GM19239 (cell line): ENCODE measurements at places on chromosomes 16 and 17.

DNA sequence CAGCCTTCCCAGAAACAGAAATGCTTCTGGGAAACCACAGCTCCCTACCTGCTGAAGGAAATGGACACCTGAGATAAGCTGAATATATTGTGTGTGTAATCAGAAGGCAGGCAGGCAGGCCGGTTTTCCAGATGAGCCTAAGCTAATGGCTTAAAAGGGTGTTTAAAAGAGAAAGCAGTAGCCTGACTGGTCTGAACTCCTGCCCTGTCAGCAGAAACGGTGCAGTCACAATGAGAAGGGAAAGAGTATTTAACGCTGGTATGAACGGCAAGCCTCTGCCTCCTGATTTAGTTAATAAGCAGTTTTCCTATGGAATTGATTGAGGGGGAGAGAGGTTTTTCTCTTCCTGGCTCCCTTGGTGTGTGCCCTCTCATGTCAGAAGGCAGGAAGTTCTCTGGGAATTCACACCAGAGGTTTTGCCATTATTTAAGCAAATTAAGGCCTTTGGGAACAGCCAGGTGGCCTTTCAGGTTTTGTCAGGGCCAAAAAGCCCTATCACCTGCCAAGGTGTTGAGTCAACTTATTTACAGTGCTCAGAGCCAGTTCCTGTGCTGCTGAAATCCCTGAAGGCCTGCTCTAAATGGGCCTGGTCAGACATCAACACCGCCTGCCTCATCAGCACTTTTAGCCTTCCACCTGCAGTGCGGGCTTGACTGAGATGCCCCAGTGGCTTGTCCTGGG is 41.6 kb downstream of the CDH1 start:
- no peak for DNase-seq

GRCh38 chr16:82623241-82623640 is 3.5 kb upstream of the CDH13 start:
- no peak for DNase-seq

DNA sequence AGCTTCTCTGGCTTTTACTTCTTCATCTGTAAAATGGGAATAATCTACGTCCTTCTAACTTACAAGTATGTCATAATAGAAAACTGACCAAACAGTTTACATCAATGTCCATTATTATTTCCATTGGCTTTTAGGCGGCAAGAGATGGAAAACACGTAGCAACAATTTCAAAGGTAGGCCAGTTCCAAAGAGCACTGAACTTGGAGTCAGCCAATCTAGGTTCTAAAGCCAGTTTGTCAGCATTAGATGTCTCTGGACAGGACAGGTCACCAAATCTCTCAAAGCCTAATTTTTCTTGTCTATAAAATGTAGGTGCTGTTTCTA is 17.6 kb downstream of the HLF start:
- DNase-seq, result no peak

DNA sequence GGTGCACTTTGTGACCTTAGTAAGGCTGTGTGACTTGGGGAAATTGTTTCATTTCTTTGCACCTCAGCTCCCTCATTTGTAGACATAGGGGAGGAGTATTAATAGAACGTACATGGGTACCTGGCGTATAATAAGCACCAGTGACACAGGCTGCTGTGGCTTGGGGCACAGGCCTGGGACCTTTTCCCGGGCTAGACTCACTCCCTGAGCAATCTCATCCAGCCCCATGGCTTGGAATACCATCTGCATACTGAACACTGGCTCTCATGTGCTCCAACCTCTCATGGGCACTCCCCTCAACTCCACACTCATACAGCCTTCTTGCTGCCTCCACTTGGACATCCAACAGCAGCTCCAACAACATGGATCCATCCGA is 41.0 kb upstream of the MRPS23 start:
- no peak for DNase-seq

GRCh38 chr17:58757162-58757613 is 1.5 kb downstream of the PPM1E start:
- no peak for DNase-seq

- DNase-seq, result no peak
Measured at GRCh38 chr16:30662449-30662848, 4.2 kb downstream of the FBRS start.

DNA sequence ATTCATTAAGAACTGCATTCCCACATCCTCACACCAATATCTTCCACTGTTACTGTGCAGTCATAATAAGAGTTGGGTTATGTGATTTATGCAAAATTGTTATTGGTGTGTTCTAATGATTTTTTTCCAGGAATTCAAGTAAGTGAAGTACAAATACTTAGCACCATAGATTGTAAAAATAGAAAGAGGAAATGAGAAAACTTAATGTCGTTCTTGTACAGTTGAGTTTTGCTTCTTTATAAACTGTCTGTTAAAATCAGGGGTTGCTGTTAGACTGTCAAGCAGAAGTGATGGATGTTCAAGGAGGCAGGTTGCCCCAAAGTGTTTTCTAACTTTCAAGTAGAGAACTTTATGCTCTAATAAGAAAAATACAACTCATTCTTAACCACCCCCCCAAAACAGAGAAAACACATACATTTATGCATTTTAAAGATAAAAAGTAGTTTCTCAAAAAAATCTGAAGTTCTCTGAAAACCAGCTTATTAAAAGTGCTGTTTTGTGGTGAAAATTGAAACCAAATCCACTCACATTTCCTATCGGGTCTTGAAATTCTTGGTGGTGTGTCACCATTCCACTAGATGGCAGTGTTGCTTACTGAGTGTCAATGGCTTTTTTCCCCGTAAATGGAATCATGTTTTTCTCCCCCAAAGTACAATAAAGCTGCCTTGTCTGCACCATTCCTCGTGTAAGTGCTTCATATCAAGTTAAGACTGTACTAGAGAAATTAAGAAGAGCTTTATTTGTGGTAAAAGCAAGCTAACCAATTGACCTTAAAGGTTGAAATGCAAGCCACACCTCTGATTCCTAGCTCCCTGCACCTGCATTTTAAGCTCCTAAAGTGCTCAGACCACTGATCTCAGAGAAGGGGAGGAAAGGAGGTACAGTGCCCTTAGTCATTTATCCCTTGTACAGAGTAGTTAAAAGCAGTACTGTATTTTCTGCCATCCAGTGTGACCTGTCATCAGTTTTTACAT is 4.7 kb upstream of the IGSF6 start:
- peak; percentile 58 for DNase-seq

DNA sequence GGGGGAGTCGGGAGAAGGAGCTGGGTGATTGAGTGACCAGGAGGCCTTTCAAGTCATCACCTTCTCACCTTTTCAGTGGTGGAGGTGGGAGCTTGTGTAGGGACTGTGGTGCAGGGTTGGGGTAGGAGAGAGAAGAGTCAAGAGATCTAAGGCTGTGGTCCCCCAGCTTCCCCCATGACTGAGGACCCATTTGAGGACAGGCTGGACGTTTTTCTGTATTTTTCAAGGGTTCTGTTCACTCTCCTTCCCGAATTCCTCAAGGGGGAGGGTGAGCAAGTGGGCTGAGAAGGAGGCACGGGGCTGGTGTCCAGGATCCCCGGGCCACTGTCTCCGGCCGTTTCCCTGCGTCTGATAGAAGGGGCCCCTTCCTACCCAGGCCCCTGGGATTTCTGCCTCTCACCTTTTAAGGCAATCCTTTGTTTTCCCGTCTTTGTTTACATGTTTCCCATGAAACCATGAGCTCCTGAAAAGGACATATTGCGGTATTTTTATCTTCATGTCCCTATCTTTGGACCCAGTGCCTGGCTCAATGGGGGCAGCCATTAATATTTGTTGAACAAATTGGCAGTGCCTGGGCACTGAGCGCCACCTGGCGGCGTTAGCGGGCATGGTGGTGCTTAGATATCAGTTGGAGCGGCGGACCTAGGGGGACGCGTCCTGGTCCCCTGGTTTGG is 9.2 kb upstream of the CD300A start:
- DNase-seq, result peak; percentile 51

- no peak for DNase-seq
Measured at GRCh38 chr17:57106107-57106835, 21.2 kb downstream of the AKAP1 start.
